ENCODE measurements at places on chromosomes 7 and 10.
A peak's percentile ranks its signal among the peaks of the same experiment; 100 is the strongest.

DNA sequence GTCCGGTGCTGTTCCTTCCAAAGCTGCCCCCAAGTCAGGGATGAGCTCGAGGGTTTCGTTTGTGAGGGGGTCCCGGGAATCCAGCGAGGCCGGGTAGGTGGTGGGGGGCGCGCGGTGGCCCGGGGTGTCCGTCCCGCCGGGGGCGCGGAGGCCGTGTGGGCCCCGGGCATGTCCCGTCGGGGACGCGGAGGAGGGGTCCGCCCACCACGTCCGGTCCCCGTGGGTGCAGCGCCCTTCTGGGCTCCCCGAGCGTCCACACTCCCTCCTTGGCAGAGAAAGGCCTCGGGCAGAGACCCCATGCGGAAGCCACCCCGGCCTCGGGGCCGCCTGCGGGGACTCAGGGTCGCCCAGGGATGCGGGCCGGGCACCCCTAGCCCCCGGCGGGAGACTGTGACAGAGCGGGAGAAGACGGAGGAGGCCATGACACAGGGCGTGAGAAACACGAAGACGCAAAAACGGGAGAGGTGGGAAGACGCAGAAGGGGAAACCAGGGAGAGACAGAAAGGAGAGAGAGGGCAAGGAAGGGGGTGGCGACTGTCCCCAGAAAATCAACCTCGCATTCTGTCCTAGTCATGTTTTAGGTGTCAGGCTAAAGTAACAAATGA, 640 bp upstream of the ZNF425 start:
- DNase-seq: peak; percentile 44

GRCh38 chr7:94060752-94061151, 56.6 kb upstream of the BET1 start:
- DNase-seq: no peak

DNA sequence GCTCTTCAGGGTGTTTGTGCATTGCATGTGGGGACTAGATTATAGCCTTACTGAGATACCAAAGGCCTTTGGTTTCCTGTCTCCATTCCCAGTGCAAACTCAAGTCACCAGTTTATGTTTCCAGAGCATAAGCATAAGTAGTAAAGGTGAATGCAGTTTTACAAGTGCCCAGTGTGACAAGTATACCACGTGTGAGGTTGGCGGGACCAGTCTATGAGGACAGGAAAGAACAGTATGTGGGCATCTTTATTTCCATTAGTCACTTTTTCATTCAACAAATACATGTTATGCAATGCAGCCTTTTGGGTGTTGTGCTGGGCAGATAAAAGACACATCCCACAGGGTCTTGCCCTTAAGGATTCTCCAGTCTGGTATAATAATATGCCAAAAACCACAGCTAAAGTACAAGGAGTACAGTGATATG, 146.5 kb downstream of the ARID5B start:
- DNase-seq: no peak

GRCh38 chr10:132115732-132116131, 50.0 kb downstream of the JAKMIP3 start:
- DNase-seq: no peak

- no peak for DNase-seq
Measured at GRCh38 chr7:138325434-138325833, 134.6 kb upstream of the TRIM24 start.
